ENCODE measurements at places on chromosomes 6 and 20. TPM values are rescaled to one million over a fixed set of nuclear protein-coding genes. Genes with fewer than 3 reads are reported as not detected.

Gene CCNC
- total RNA-seq, result 84.1 TPM

Gene PTPRT
- total RNA-seq, result not detected

Gene TRIM31
- 181 TPM for total RNA-seq

Gene RGS17
- total RNA-seq, result 0.78 TPM

Gene NMBR
- total RNA-seq, result not detected

Gene ADGRF4
- total RNA-seq, result 7.3 TPM

Gene SLC44A4
- 238 TPM for total RNA-seq

Gene COX4I2
- not detected for total RNA-seq

Gene TFAP2A
- 77.0 TPM for total RNA-seq

DNA sequence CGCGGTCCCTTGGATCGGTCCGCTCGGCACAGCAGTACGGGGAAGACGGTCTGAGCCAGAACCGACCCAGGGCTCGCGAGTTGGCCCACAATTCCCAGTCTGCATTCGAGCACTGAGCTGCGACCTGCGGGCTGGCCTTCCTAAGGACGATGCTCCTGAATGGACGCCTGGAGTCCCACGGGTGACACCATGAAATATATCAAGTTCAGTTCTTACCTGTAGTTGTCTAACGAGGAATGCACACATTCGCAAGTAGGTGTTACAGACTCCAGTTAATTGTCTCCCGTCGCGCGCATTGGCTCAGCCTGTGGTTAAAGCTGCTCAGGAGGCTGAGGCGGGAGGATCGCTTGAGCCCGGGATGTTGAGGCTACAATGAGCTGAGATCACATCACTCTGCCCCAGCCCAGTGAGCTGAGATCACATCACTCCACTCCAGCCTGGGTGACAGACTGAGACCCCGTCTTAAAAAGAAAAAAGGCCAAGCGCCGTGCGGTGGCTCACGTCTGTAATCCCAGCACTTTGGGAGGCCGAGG is 802 bp downstream of the PEX7 start:
- no peak for DNase-seq
- peaks cover 23% of the 10 kb centered on the region for H3K36me3 ChIP-seq
- no peaks in the 10 kb centered on the region for H3K27me3 ChIP-seq
- peaks cover 11% of the 10 kb centered on the region for H3K4me1 ChIP-seq

DNA sequence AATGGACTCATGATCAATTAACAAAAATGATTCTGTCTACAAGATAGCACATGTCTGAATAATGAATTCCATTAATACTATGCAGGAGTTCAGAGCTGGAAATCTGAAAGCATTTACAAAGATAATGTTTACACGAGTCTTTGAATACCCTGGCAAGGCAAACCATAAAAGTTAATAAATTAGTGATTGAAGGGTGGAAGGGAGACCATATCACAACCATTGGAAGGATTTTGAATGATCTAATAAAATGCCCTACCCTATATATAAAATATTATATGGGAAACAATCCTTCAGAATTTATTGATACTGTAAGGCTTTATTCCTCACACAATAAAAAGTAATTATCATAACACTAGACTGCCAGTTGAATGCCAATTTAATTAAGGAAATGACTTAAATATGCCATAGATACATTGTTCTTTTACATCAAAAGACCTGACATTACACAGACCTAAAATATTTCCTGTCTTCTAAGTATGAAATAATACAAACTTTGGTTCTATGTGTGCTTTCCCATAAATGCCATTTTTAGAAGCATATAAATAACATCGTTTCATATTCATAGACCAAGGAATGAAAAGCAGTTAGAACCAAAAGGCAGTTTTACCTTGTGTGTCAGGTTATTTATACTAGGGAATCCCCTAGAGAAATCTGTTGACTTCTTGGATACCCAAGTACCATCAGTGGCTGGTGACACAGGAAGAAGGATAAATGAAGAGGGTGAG is 249.2 kb upstream of the MARCKS start:
- H3K4me1 ChIP-seq, result peaks cover 11% of the 10 kb centered on the region
- H3K27ac ChIP-seq, result no peak overlapping the region
- H3K4me3 ChIP-seq, result no peak overlapping the region
- no peaks in the 10 kb centered on the region for H3K27me3 ChIP-seq

- H3K27ac ChIP-seq, result no peak overlapping the region
- H3K4me3 ChIP-seq, result no peak overlapping the region
- H3K36me3 ChIP-seq, result no peaks in the 10 kb centered on the region
- no peak for DNase-seq
- H3K27me3 ChIP-seq, result no peaks in the 10 kb centered on the region
Observed at GRCh38 chr6:54515013-54515412, 206.8 kb downstream of the TINAG start.

DNA sequence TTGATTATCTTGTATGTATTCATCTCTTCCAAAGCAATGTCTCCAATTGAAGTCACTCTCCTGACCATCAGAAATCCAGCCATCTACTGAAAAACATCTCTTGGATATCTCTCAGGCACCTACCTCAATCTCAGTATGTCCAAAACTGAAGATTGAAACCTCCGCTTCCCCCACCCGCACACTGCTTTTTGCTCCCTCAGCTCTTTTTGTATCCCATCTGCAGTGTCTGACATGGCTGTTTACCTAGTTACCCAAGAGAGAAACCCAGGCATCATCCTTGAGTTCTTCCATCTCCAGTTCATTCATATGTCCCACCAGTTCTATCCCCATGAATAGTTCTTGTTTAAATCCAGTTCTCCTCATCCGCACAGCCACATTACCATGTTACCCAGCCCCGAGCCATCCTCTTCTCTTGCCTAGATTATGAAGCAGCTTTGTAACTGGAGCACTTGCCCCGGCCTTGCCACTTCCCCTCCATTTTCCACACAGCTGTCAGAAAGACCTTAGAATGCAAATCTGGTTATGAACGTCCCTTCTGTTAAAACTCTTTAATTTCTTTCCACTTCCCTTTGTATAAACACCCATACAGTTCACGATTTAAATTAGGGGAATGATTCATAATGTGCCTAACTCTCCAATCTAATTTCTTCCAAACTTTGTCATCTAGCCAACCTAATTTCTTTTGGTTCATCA is 40.5 kb upstream of the GCLC start:
- H3K4me1 ChIP-seq, result peaks cover 8% of the 10 kb centered on the region
- no peaks in the 10 kb centered on the region for H3K27me3 ChIP-seq
- H3K27ac ChIP-seq, result no peak overlapping the region
- H3K36me3 ChIP-seq, result no peaks in the 10 kb centered on the region
- H3K4me3 ChIP-seq, result no peak overlapping the region

- H3K27ac ChIP-seq, result no peak overlapping the region
- DNase-seq, result no peak
- H3K4me1 ChIP-seq, result no peaks in the 10 kb centered on the region
- no peaks in the 10 kb centered on the region for H3K36me3 ChIP-seq
- peaks cover 87% of the 10 kb centered on the region for H3K27me3 ChIP-seq
Observed at GRCh38 chr20:952196-952795, 36.2 kb upstream of the ANGPT4 start.

DNA sequence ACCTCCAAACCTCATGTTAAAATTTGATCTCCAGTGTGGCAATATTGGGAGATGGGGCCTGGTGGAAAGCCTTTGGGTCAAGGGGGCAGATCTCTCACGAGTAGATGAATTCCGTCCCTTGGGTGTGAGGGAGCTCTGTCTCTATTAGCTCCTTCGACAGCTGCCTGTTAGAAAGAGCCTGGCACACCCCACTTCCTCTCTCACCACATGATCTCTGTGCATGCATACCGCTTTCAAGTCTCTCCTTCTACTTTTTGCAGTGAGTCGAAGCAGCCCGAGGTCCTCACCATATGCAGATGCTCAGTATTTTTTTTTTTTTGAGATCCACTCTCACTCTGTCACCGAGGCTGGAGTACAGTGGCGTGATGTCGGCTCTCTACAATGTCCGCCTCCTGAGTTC is 176.9 kb downstream of the SYNDIG1 start:
- DNase-seq, result no peak
- no peaks in the 10 kb centered on the region for H3K4me1 ChIP-seq
- no peak overlapping the region for H3K27ac ChIP-seq
- H3K27me3 ChIP-seq, result peaks cover 19% of the 10 kb centered on the region
- H3K36me3 ChIP-seq, result no peaks in the 10 kb centered on the region

- H3K4me3 ChIP-seq, result no peak overlapping the region
- no peaks in the 10 kb centered on the region for H3K4me1 ChIP-seq
- no peaks in the 10 kb centered on the region for H3K27me3 ChIP-seq
- H3K36me3 ChIP-seq, result no peaks in the 10 kb centered on the region
- no peak for DNase-seq
Observed at GRCh38 chr6:152248980-152249379, 388.2 kb downstream of the SYNE1 start.

GRCh38 chr6:134866563-134866962 is 83.3 kb downstream of the ALDH8A1 start:
- no peaks in the 10 kb centered on the region for H3K36me3 ChIP-seq
- no peak overlapping the region for H3K27ac ChIP-seq
- no peak overlapping the region for H3K4me3 ChIP-seq
- H3K27me3 ChIP-seq, result no peaks in the 10 kb centered on the region

- H3K27me3 ChIP-seq, result no peaks in the 10 kb centered on the region
- H3K4me1 ChIP-seq, result peaks cover 35% of the 10 kb centered on the region
- no peak for DNase-seq
Observed at GRCh38 chr6:132019586-132019985, 68.4 kb upstream of the CCN2 start.

GRCh38 chr6:84457276-84457675 is 229.8 kb upstream of the CEP162 start:
- H3K36me3 ChIP-seq, result peaks cover 5% of the 10 kb centered on the region
- peak overlapping the region; percentile 26 for H3K4me3 ChIP-seq
- no peaks in the 10 kb centered on the region for H3K27me3 ChIP-seq
- peaks cover 17% of the 10 kb centered on the region for H3K4me1 ChIP-seq

DNA sequence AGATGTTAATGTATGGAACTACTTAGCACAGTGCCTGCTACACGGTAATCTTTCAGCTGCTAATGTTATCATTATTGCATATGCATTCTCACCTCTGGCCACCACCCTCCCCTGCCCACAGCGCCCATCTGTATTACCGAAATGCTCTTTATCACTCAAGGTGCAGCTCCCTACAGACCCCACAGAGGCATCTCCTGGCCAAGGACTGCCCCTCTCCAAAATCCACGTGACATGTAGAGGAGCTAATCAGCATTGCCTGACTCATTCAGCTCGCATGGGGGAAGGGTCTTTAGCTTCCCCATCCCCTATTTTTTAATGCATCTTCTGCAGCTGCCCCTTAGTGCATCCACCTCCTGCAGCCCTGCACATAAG is 41.8 kb downstream of the SLC22A23 start:
- peaks cover 10% of the 10 kb centered on the region for H3K36me3 ChIP-seq
- H3K27me3 ChIP-seq, result no peaks in the 10 kb centered on the region
- H3K4me3 ChIP-seq, result no peak overlapping the region
- peaks cover 25% of the 10 kb centered on the region for H3K4me1 ChIP-seq

- peaks cover 5% of the 10 kb centered on the region for H3K36me3 ChIP-seq
- H3K4me1 ChIP-seq, result peaks cover 55% of the 10 kb centered on the region
- no peak overlapping the region for H3K4me3 ChIP-seq
- H3K27ac ChIP-seq, result no peak overlapping the region
Observed at GRCh38 chr6:108627692-108628550, 67.2 kb downstream of the FOXO3 start.

DNA sequence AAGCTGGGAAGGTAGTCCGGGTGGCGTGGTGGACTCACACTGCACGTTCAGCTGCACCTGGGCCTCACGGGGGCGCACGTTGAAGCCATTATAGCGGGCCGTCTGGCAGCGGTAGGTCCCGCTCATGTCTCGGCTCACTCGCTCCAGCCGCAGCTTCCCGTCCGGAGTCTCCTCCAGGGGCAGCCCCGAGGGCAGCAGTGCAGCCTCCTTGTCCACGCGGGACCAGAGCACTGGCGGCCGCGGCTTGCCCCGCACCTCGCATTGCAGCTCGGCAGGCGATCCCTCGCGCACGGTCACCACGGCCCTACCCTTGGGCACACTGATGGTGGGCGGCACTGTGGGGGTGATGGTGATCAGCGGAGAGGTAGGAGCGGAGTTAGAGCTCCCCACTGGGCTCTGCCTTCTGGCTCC is 47.6 kb downstream of the MDGA1 start:
- no peak overlapping the region for H3K4me3 ChIP-seq
- H3K4me1 ChIP-seq, result no peaks in the 10 kb centered on the region
- H3K27ac ChIP-seq, result no peak overlapping the region
- no peak for DNase-seq

GRCh38 chr6:137191670-137192069 is 18.2 kb upstream of the IL22RA2 start:
- H3K4me1 ChIP-seq, result no peaks in the 10 kb centered on the region
- no peak overlapping the region for H3K27ac ChIP-seq
- no peak overlapping the region for H3K4me3 ChIP-seq
- H3K36me3 ChIP-seq, result peaks cover 8% of the 10 kb centered on the region
- no peaks in the 10 kb centered on the region for H3K27me3 ChIP-seq

DNA sequence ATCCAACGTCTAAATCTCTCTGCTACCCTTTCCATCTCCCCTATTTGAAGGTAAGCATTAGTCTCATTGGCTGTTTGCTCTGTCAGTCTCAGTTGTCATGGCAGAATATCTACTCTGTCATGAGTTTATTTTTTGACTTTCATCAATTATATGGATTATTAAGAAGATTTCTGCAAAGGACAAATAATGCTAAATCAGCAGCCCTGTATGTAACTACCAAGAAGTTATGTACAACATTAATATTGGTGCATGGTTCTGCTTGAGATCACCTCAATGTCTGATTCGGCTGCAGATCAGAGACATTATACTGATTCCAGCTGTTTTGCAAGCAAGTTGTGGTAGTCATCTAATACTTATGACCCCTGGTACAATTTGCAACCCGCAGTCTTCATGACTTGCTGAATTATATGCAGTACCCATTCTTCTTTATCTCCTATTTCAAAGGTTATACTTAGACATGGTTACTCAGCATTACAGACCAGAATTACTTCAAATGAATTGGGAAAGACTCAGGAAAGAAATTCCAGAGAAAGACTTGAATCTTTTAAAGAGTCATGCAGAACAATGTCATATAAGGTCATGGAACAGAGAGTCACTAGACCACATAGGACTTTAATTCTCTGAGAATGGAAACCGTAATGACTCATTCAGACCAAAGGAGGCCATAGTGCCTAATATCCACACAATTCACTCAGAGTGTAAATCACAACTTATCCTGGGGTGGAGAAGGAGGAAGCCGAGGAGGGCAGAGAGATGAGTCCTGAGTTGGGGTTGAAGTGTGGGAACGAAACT is 201.4 kb downstream of the IBTK start:
- H3K27me3 ChIP-seq, result no peaks in the 10 kb centered on the region
- H3K27ac ChIP-seq, result no peak overlapping the region
- no peak for DNase-seq
- no peaks in the 10 kb centered on the region for H3K36me3 ChIP-seq

- H3K4me3 ChIP-seq, result no peak overlapping the region
- peaks cover 20% of the 10 kb centered on the region for H3K4me1 ChIP-seq
- no peak overlapping the region for H3K27ac ChIP-seq
- no peaks in the 10 kb centered on the region for H3K27me3 ChIP-seq
- DNase-seq, result no peak
- H3K36me3 ChIP-seq, result peaks cover 51% of the 10 kb centered on the region
Observed at GRCh38 chr20:34717230-34718095, 13.3 kb downstream of the TP53INP2 start.

- H3K36me3 ChIP-seq, result no peaks in the 10 kb centered on the region
- DNase-seq, result no peak
- H3K4me1 ChIP-seq, result no peaks in the 10 kb centered on the region
- no peaks in the 10 kb centered on the region for H3K27me3 ChIP-seq
- H3K27ac ChIP-seq, result no peak overlapping the region
Observed at GRCh38 chr6:147949981-147950622, 392.5 kb upstream of the SASH1 start.
